Adrenal gland (tissue), 19 donors: ENCODE measurements at places on chromosomes 13 and 19. TPM values are rescaled to one million over a fixed set of nuclear protein-coding genes. Genes with fewer than 3 reads are reported as not detected.

ABHD13 gene
- total RNA-seq: 11.6 TPM

ATP4A gene
- 7.3 TPM for total RNA-seq

PTH2 gene
- not detected for total RNA-seq

CEACAM5 gene
- 0.42 TPM for total RNA-seq
